CD14-positive monocyte (primary cell): ENCODE measurements at places on chromosomes 2 and 18.

- DNase-seq = no peak
These were observed 40.7 kb upstream of the CABLES1 start for GRCh38 chr18:23094411-23095190.

DNA sequence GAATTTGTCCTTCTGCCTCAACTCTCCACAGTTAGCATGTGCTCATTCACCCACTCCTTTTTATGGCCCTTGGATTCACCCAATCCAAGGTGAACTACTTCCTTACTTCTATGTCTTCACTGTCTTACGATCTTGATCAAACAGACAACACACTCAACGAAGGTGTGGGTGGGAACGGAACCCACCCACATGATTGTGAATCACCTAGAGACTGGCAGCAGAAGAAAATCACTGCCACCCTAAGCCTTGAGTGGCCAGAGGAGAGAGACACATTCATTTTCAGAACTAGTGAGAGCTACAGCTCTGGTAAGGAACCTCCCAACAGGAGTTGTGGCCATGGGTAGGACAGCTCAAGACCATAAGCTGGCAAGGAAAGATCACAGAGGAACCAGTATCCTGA lies 194.3 kb downstream of the PLCL1 start:
- no peak for DNase-seq

DNA sequence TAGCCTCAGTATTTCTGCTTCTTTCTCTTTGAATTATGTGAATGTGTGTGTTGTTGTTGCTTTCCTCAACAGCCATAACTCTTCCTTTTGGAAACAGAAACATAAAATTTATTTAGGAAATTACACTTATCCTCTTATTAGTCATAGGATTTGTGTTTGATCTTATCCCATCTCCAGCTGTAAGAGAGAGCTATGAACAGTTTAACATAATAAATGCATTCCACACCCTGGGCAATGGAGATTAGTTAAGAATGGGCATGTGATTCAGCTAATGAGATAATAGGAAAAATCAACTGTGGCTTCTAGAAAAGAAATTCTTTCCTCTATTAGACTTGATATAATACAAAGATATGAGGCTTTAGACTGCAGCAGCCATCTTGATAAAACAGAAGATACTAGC lies 55.0 kb downstream of the SCN7A start:
- no peak for DNase-seq

GRCh38 chr18:73150199-73150598 lies 282.4 kb upstream of the NETO1 start:
- DNase-seq = no peak

GRCh38 chr18:7575465-7576028 lies 8.4 kb downstream of the PTPRM start:
- no peak for DNase-seq

DNA sequence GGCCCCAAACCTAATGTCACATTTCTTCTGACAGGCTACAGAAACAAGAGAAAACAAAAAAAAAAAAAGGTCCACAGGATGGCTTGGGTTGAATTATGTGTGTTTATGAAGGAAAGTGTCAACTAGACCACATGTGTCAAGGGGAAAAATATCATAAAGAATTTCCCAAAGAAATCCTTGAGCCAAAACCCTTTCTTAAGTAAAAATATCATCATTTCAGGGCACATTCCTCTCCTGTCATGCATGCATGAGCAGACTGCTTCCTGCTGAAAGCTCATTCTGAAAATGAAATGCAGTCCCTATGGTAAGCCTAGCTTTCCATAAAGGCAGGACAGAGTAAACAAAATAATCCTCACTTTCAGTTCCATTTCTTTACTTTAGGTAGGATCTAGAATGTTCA lies 85.7 kb upstream of the RBBP8 start:
- no peak for DNase-seq

DNA sequence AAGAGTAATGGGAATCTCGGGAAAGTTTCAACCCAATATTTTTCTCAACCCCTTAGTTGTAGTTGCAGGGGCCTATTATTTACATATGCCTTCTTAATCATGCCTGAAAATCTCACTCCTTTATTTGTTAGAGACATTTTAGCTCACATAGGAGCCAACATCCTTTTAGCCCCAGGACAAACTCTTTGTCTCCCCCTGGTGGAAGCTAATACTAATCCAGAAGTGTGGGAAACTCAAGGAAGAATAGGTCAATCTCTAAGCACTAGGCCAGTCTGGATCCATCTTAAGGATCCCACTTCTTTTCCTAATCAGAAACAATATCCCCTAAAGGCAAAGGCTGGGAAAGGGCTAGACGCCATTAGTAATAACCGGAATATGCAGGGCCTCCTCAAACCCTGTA lies 550.9 kb upstream of the PKDCC start:
- no peak for DNase-seq

- DNase-seq = no peak
These were observed 32.8 kb upstream of the ZNF396 start for GRCh38 chr18:35409911-35410310.

DNA sequence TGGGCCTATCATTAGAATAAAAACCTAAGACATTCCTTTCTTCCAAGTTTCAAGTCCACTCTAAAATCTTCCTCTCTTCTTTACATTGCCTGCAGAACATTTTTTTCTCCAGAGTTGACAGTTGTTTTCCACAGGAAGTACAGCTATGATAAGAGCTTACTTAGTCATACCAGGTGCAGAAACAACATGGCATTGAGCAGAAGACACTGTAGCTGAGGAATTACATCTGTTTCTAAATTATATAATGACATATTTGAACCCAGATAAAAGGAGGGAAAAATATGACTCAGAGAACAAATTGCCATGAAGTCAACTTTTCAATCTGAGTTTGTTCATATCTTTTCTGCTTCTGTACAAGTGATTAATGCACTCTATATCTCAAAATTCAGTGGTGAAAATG lies 30.2 kb downstream of the CMPK2 start:
- no peak for DNase-seq

- no peak for DNase-seq
These were observed 162.0 kb upstream of the HAAO start for GRCh38 chr2:42954227-42954962.

DNA sequence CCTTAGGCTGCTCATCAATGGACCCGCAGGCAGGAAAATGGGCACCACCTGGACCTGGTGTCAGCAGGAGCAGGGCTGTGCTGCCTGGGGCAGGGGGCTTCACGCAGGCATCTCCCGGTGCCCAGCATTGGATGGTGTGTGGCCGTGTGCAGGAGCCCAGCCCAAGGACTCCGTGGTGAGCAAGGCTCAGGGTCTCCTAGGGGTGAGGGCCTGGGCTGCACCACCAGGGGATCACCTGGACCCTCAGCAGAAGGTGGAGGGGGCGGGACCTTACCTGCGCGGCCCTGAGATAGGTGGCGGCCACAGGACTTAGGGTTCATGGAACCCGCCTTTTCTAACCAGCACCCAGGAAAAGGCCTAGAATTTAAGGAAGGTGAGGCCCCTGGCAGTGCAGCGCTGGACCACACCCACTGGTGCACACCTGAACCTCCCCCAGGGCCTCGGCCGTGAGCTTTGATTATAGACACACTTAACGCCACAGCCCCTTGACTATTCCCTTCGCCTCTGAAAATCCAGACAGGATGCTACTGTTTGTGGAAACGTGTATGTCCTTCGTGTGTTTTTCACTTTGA lies 89.0 kb downstream of the TMEM18 start:
- DNase-seq = no peak

- no peak for DNase-seq
These were observed 53.6 kb upstream of the GRHL1 start for GRCh38 chr2:9897846-9898245.

- DNase-seq = no peak
These were observed 194.5 kb downstream of the ERBB4 start for GRCh38 chr2:212344131-212344530.

DNA sequence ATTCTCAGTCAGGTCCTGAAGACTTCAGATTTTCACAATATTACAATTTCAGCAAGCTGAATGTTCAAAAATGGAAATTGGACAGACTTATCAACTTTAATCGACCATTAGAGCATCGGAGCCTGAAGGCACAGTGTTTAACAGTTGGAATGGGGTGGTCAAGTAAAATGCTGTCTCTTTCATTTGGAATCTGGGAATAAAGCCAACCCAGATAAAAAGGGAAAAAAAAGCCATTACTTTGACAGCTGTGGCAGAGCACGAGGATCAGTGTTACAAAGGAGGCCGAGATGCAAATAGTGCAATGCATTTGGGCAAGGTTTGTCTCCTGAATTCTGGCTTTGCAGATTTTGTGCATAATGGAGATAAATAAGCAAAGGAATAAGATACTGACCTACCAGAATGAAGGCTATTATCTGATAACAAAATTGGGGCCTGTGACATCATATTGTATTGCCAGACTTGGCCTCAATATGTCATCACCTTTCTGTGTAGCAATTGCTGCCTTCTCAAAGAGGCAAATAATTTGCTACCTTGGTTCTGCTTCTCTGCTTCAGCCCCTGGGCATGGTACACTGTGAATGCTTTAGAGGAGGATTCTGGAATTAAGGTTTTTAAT lies 277.5 kb upstream of the KLHL29 start:
- no peak for DNase-seq

GRCh38 chr2:191693778-191694177 lies 15.8 kb downstream of the NABP1 start:
- no peak for DNase-seq

GRCh38 chr2:776487-776886 lies 99.3 kb upstream of the TMEM18 start:
- DNase-seq = no peak

GRCh38 chr2:224528171-224528570 lies 57.0 kb downstream of the CUL3 start:
- DNase-seq = no peak

GRCh38 chr2:2572393-2573204 lies 241.5 kb upstream of the MYT1L start:
- no peak for DNase-seq

GRCh38 chr2:149410701-149411484 lies 80.5 kb downstream of the LYPD6 start:
- DNase-seq = no peak

DNA sequence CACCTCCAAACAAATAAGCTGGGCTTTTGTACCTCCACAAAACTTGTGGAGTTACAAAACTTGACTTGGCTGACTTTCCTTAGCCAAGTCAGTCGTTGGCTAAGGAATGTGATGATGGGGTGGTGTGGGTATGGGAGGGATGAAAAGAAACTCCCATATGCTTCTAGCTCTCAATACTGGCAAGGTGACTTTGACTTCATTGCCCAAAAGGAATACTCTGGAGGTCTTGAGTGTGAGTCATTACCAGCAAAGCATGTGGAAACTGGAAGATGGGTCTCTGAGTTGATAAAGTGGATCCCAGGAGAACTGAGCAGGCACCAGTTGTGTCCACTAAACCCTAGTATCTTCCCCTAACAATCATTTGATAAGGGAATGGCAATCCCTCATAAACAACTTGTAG lies 226.7 kb downstream of the GULP1 start:
- no peak for DNase-seq

GRCh38 chr18:59008302-59008974 lies 131.2 kb upstream of the SEC11C start:
- no peak for DNase-seq

DNA sequence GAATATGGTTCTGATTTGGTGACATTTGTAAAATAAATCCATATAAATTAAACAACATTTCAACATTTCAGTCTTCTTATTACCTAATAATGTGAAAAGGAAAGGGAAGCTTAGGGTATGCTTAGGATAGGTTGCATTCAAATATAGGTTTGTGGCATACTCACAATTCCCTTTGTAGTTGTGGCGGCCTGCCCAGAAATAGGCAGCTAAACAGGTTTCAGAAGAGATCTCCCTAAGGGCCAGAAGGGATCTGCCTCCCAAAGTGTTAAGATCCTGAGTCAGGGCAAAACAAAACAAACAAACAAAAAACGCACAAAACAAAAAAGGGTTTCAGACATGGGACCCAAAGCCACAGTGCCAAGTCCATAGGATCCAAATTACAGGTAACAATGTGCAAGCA lies 41.4 kb upstream of the TCF7L1 start:
- no peak for DNase-seq

DNA sequence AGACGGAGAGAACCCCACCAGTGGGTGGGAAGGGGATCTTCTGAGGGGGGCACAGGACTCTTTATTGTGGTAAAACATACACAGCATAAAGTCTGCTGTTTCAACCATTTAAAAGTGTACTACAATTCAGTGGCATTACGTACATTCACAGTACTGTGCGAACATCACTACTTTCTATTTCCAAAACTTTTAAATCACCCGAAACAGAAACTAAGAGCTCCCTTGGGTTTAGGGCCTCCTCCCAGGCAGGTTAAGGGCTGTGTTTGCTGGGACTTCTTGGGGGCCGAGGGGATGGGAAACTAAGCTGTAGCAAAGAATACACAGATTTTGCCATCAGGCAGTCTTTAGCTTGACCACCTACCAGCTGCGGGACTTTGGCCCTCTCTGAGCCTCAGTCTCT lies 242.0 kb downstream of the HAUS1 start:
- DNase-seq = no peak

DNA sequence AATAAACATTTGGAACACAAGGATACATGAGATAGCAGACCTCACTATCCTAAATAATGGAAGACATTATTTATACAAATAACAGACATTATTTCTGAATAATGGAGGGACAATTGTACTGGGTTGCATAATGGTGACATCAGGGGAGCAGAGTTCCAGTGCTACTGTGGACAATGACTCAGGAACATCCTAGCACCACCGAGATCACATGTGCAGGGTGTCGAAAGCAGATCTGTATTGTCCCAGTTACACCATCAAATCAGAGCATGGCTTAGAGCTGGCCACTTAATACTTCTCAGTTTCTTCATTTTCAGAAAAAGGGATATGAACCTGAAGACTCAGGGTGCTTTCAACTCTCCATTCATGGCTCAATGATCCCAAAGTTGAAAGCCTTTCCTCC lies 249.1 kb upstream of the RBMS1 start:
- peak; percentile 79 for DNase-seq

- DNase-seq = no peak
These were observed 82.9 kb downstream of the CRIM1 start for GRCh38 chr2:36438449-36438977.

GRCh38 chr2:45814488-45814887 lies 163.0 kb downstream of the PRKCE start:
- no peak for DNase-seq

DNA sequence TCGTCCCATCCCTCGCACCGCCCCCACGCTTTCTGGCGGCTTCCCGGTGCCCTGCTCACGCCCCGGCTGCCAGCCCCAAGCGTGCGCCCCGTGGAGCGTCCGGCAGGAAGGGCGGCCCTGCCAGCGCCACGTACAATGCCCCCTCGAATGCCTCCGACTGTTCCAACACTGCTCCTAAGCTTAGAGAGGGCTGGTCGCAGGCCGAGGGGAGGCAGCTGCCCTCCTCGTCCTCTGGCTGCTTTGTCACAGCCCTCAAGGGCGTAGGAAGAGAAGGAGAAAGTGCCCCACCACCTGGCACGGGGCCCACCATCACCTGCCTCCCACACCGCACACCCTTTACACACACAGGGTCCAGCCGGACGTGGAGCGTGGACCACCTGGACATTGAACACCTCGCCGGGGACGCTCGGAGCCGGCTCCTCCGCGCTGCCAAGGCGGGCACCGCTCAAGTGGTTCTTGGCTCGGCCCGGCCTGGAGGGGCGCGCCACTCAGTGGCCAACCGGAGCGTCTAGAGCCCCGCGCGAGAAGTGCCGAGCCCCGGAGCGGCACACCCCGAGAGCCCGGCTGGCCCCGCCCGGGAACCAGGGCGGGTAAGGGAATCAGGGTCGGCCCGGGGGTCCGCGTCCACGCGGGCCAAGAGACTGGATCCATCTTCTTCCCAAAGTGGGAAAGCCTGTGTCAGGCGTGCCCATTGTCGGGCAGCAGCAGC lies 830 bp downstream of the DNER start:
- no peak for DNase-seq
